ENCODE measurements at places on chromosomes 2 and 18.

DNA sequence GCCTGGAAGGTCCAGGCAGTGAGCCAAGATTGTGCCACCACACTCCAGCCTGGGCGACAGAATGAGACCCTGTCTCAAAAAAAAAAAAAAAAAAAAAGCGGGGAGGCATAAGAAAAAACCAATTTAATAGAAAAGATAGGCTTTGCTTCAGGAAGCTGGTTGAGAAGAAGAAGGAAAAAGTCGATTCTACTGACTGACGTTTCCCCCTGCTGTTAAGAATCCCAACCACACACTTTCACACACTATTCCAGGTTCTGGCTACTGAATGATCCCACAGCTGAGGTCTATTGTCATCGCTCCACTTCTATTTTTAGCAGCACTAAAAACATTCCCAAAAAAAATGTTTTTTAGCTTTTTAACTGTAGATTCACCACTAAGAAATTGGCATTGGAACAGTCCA lies 6.7 kb upstream of the CHCHD5 start:
- DNase-seq: no peak

DNA sequence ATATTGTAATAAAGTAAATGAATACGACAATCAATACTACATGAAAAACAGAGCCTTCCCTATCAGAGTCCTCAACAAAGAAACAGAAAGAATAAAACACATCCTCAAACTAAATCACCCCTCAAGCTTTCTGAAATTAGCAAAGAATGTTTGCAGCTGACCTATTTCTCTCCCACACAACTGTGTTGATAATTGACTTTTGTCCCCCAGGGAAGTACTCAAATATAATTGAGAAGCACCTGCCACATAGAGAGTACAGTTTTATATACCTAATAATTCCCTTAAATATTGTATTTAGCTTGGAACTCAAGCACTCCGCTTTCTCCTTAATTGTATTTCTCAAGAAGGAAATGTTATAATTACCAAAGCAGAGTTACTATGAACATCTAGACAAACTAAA lies 12.6 kb downstream of the CACNB4 start:
- DNase-seq: peak; percentile 51

GRCh38 chr18:36141576-36141975 lies 11.9 kb downstream of the ELP2 start:
- no peak for DNase-seq

- DNase-seq: no peak
These were observed 277.9 kb downstream of the MBD2 start for GRCh38 chr18:53946594-53946993.

- peak; percentile 64 for DNase-seq
These were observed at the start of gene MAL for GRCh38 chr2:95025406-95026319. Gene MAL, plus strand, starts transcription at chr2:95025708. Its CDS starts 85 bp downstream, at chr2:95025793.

DNA sequence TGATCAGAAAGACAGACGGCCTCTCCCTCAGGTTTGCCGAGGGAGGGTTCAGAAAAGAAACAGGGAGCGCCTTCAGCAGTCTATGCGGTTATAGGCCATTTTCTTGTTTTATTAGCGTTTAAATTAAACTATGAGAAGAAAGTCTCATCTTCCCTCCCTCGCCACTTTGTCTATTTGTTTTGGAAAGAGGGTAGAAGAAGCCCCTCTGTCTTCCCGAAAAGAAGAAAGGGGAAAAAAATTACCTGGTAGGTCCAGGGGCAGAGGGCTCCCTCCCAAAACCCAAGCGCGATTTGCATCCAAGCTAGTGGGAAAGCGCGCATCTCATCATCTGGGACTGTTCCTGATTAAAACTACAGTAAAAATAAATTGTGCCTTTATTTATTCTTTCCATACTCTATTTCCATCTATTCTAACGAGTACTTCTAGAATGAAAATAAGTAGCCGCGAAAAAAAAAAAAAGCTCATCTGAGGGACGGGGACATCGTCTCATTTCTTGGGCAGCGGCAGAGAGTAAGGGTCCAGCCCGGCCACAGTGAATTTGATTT lies 2.4 kb downstream of the PAX8 start:
- DNase-seq: no peak

DNA sequence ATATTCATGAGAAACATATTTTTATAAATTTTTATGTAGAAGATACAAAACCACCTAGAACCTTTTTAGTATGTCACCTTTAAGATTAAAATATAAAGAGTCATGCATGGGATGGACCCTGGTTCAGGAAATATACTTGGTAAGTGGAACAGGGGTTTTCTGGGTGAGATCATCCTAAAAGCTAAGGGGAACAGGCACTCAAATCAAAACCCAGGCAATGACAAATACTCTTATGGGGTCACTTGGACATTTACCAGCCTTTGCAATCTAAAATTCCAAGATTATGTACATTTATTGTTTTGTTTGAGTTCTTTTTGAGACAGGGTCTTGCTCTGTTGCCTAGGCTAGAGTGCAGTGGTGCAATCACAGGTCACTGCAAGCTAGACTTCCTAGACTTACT lies 65.8 kb downstream of the SGPP2 start:
- DNase-seq: no peak

DNA sequence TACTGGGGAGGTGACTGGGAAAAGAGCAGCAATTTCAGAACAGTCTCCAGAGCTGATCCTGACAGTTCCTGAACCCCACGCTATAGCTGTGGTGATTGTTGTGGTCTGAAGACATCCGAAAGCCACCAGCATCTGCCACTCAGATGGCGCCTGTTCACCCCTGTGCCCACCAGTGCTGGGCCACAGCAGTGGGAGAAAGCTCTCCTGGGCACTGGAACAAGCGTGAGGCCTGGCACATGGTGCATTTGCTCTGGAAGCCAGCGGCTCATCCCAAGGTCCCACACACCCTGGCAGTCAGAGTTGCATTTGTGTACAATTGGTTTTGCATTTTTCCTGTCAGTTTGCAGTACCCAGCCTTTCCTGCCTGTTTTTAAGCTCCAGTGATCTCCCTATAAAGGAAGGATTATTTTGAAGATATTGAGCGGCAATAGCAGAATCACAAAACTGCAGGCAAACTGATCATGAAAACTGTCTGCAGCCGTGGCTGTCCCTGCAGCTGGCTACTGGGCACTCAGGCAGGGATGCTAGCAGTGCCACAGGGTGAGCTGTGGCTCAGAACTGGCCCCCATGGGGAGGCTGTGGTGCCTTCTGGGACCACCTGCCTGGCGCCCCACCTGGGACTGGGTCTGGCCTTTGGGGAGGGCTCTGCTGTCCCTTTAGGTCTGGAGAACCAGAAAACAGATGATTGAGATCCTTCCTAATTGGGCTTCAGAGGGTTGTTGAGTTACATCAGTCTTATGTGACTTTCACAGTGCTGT lies 30.1 kb downstream of the IMPA2 start:
- no peak for DNase-seq

GRCh38 chr2:12533337-12534005 lies 183.3 kb upstream of the TRIB2 start:
- DNase-seq: no peak

GRCh38 chr2:186459009-186459408 lies 27.1 kb upstream of the ZC3H15 start:
- peak; percentile 67 for DNase-seq

GRCh38 chr2:112751451-112752197 lies 12.8 kb downstream of the CKAP2L start:
- DNase-seq: no peak

DNA sequence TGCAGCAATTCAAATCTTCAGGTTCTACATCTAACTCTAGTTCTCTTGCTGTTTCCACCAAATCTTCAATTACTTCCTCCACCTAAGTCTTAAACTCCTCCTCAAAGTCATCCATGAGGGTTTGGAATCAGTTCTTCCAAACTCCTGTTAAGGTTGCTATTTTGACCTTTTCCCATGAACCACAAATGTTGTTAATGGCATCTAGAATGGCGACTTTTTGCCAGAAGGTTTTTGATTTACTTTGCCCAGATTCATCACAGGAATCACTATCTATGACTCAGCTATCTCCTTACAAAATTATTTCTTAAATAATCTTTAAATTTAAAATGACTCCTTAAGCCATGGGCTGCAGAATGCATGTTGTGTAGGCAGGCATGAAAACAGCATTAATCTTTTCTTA lies 368.9 kb upstream of the TNP1 start:
- no peak for DNase-seq

GRCh38 chr2:67574230-67574629 lies 177.1 kb downstream of the ETAA1 start:
- no peak for DNase-seq

DNA sequence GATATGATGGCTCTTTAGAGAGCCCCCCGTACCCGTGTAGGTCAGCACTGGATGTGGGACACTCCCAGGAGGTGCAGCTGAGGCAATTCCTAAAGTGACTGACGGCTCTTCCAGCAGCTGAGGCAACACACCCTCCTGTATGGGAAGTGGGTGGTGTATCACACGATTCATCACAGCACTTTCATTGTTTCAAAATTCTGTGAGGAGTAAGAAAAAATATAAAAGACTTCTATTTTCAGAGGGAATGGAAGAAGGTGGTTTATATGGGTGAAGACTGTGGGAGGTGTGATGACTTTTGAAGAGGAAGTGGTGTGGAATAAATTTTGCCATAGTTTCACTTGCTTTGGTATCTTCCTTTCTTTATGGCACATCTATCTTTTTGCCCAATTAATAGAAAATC lies 22.3 kb downstream of the QPCT start:
- no peak for DNase-seq

DNA sequence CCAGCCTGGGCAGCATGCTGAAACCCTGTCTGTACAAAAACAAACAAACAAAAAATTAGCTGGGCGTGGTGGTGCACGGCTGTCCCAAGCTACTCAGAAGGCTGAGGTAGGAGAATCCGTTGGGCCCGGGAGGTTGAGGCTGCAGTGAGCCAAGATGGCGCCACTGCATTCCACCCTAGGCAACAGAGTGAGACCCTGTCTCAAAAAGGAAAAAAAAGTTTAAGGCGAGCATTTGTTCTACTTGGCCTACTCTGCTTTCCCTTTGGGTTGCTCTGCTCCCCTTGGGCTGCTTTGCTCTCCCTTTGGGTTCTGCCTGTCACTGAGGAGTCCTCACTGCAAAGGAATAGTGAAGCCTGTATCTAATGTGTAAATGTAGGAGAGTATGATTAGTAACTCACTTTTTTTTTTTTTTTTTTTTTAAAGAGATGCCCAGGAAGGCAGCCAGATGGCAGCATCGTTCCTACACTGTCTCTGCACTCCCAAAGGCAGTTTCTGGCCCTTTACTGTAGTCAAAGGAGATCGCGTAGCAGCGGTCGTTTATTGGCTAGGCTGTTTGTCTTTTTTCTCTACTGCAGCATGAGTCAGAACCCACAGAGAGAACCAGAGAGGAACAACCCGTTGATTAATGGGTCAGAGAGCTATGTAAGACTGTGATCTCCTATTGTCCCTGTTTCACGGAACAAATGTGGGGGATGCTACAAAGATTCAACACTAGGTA lies 118.3 kb upstream of the CWC22 start:
- peak; percentile 95 for DNase-seq

DNA sequence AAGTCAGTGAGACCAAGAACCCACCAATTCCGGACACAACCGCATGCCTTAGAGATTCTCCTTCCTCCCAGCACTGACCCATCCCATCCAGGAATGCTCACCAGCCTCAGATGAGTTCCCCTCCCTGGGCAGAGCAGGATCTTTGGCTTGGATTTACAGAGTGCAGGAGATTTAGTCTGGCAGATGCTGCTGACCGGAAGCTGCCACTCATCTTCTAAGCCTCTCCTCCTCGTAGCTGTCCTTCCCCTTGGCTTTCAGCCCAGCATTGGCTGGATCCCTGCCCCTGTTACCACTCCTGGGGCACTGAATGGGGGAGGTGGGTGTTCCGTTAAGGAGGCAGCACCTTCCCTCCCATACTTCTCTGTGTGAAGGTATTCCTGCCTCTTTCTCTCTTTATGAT lies 53.2 kb downstream of the VWA3B start:
- no peak for DNase-seq

DNA sequence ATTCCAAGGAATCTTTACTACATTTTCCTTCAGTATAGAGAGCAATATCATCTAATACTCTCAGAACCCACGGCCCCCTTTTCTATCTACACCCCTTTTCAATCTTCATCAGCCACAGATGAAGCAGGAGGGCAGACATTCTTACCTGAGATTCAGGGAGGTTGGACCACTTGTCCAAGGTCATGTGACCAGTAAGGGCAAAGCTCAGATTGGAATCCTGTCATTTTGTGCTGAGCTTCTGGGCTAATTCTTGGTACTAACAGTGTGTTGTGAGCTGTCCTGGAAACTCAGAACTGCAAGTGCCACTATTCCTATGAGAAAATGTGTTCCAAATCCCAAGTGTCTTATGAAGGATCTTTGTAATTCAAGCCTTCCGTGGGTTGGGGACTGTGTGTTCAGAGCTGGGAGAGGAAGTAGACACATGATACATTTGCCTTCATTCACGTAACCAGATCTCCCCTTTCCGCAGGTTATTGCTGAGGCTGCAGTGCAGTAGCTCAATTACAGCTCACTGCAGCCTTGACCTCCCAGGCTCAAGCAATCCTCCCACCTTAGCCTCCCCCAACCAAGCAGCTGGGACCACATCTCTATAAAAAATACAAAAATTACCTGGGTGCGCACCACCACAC lies 3.3 kb downstream of the CHRNA1 start:
- no peak for DNase-seq

DNA sequence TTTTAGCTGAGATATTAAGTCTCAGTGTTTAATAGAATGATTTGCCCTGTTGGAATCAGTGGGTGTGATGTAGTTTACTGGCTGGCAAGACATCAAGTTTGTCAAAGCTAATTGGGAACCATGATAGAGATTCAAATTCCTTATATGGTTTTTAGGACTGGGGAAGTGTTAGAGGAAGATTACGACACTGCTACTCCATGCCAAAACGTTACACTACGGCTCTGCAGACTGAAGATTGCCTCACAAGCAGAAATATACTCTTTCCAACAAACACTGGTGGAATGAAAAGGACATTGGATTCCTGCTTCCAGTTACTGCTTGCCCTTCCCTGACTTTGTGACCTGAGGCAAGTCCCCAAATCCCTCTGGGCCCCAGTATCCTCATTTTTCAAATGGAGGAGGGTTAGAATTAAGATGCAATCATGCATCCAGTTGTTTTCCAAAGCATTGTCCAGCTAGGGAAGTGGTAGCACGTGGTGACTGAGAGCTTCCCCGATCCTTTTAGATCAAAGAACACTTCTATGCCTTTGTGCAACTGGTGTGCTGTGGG lies 147.6 kb downstream of the CDC42EP3 start:
- DNase-seq: peak; percentile 40

DNA sequence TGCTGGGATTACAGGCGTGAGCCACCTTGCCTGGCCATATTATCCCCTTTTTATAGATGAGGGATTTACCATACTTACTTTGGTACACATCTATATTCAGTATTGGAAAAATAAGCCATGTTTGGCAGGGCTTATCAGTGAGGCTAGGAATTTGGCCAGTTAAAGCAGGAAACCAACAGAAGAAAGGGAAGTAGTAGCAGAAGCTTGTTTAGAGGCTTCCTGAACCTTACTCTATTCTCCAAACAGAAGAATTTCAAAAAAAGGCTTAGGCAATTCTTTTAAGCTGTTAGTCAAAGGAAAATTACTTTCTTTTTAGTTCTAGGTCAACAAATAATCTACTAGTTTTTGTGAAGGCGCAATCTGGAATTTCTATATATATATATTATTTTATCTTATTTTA lies 3.2 kb upstream of the GLS start:
- DNase-seq: no peak

Measured in brain (organoid and tissue), 16 donors.